ENCODE measurements at places on chromosomes 12 and 14.

DNA sequence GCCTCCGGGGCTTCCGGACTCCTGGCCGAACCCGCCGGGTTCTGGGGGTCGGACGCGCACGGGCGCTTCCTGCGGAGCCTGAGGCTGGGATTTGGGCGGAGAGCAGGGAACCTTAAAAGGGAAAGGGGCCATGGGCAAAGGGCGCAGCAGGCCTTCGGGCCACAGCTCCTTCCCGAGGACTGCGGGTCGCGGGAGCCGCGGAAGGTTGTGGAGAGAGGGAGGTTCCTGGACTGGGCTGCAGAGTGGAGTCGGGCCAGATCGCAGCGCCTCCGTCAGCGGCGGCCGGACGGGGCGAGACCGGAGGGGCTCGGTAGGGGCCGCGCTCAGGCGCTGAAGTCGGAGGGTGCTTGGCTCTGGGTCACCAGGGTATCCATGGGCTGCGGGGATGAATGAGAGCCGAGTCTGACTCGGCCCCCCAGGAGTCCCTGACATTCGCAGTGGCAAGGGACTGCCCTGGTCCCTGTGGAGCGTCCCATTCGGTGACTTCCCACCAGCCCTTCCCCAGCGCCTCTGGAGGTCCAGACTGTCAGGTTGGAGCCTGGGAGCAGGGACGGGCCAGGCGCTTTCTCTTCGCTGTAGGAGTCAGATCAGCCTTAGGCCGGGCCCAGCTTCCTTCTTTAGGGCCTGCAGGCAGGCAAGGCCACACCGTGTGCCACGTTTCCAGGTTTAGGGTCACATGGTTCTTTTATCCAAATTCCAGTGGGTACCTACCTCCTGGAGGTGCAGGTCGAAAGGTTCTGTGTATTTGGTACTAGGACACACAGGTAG is 938 bp upstream of the SLC25A29 start:
- peak; percentile 57 for DNase-seq

DNA sequence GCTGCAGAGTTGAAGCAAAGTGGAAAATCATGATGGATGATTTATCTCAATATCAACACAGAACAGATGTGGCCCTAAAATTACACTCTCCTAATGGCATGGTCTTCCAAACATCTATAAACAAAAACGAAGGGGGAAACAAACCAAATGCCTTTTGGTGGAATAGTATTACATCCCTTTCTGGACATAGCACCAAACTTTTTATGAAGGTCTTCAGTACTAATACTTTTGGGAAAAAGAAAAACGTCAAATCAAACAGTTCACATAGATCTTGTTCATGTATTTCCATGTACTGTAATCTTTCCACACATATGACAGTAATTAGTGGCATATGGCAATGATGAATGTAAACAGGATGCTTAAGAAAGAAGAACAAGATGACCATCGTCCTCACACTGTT is 22.9 kb upstream of the ANAPC7 start:
- DNase-seq = no peak

GRCh38 chr12:39620659-39621658 is 1.4 kb upstream of the ABCD2 start:
- no peak for DNase-seq

GRCh38 chr14:32932914-32933628 is 5.6 kb upstream of the NPAS3 start:
- DNase-seq = no peak

DNA sequence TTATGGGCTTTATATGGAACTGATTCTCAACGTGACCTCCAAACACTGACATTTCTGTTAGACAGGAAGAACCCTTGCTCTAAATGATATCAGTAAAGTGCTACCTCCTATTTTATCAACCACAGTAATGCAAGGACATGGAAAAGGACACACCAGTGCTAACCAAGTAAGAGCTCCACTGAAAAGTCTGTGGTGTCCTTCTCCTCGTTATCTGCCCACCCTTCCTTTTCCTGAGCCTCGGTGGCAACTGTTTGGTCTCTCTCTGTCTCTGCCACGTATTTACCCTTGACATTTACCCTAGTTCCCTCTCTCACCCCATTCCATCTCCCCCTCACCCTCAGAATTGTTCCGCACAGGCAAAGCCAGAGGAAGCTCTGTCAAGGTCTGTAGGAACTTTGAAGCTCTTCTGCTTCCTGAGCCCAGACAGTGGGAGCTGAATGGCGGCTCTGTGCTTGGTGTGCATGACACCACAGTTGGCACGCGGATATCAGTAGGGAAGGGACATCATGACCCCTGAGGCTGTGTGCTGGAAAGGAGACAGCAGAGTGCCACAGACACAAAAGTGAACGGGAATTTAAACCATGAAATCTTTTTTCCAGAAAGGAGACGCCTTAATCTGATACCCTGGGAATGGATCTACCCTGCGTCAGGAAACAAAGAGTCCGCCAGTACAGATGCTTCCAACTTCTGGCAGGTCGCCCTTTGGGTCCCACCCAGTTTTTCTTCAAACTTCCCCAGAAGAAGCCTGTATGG is 50.8 kb downstream of the NTN4 start:
- DNase-seq = no peak

GRCh38 chr12:98852181-98852580 is 207.1 kb downstream of the APAF1 start:
- no peak for DNase-seq

GRCh38 chr12:16515666-16516065 is 90.3 kb downstream of the LMO3 start:
- no peak for DNase-seq

DNA sequence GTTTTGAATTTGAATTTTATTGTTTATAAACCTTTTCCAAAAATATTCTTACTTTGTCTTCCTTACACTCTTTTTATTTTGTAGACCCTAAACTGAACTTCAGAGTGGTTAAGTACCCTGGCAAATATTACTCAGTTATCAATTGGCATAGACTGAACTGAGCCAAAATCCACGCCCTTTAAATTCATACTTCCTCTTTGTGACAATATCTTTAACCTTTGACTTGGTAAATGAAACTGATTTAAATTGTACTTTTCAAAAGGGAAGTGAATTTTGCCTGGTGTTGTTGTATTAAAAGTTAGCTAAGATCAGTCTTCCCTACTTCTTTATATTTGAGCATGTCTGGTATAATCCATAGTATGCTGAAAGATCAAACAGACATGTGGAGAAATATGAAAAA is 184.3 kb upstream of the USP15 start:
- DNase-seq = no peak

DNA sequence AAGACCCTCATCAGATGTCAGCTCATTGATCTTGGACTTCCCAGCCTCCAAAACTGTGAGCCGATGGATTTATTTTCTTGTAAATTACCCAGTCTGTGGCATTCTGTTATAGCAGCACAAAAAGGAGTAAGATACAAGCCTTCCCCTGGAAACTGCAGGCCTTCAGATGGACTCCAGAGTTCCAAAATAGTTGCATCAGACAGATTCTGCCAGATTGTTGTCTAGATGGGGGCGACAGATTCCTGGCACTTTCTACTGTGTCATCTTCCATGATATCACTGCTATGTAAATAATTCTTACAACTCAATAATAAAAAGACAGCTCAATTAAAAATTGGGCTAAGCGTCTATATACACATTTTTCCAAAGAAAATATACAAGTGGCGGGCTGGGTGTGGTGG is 17.2 kb upstream of the MARK3 start:
- DNase-seq = no peak

DNA sequence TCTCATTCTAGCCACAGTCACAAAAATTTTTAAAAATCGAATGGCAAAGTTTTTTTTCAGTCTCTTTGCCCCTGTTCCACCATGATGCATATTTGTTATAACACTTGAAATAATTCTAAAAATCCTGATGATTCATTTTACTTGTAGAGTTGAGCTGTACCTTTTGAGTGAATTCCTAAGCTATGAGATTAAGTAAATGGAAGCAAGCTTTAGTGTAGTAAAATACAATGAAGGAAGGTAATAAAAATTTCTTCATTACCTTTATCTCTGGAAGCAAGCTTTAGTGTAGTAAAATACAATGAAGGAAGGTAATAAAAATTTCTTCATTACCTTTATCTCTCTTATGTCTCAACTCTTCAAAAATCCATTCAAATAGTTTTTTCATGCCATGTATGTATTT is 46.1 kb downstream of the TMTC3 start:
- DNase-seq = no peak

DNA sequence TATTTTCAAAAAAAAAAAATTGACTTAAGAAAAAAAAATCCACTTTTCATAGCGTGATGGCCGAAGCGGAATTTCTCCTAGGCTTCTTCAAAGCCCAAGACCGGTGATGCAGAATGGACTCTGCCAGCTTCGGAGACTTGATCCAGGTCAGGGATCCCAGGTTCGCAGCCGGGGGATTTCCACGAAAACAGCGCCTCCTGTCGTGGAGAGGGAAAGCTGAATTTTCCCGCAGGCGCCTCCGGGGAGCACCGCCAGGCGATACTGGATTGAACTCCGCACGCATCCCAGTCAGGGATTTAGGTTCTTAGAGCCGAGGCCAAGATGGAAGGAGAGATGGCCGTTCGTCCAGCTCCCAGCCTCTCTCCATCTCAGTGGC is 2.1 kb downstream of the TTC6 start:
- DNase-seq = no peak

DNA sequence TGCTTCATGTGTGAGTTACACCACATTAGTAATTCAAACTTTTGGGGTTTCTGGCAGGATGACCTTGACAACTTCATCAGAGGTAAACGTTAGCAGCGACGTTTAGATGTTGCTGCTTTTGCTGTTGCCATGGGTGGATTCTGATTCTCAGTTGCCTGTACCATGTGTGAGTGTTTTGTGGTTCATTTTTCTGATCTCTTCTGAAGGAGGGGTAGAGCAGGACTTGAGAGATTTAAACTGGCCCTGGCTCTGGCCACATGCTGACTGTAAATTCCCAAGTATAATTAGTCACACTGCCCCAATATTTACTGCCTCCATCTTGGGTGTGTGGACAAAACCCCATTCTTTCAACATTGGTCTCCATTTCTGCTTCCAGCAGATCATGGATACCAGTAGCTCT is 110.4 kb downstream of the ETV6 start:
- no peak for DNase-seq

DNA sequence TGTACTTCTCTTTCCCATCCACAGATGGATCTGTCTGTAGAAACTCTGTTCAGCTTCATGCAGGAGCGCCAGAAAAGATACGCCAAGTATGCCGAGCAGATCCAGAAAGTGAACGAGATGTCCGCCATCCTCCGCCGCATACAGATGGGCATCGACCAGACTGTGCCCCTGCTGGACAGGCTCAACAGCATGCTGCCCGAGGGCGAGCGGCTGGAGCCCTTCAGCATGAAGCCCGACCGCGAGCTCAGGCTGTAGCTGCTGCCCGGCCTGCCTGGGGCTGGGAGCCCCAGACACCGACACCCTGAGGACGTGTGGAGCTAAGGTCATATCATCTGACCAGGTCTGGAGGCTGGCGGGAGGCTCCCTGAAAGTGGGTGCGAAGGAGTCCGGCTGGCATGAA is 97.1 kb downstream of the DUSP16 start:
- no peak for DNase-seq

DNA sequence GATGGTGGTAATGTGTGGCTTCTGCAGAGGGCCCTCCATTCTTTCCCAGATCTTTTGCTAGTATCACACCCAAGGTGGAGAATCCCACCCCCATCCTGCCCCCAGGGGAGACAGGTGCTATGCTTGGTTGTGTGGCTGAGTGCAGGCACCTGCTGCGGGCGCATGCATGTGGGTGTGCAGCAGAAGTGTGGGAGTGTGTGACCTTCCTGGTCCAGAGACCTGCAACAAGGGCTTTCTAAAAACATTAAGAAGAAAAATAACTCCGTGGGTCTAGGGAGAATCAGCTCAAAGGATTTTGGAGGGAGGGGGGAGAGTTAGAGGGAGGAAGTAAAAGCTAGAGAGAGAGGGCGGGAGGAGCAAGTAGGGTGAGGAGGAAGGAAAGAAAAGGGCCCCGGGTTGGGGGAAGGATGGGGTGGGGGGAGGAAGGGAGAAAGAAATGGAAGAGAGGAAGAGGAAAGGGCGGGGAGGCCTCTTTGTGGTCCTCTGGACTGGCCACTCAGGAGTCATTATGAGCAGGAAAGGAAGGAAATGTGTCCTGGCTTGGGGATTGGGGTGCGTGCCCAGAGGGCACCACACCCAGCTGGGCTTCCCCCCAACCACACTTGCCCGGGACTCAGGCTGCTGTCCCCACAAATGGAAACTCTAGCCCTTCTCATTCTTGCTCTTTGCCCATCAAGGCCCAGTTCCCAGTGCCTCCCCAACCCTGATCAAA is 3.1 kb upstream of the FIGNL2 start:
- DNase-seq = no peak

DNA sequence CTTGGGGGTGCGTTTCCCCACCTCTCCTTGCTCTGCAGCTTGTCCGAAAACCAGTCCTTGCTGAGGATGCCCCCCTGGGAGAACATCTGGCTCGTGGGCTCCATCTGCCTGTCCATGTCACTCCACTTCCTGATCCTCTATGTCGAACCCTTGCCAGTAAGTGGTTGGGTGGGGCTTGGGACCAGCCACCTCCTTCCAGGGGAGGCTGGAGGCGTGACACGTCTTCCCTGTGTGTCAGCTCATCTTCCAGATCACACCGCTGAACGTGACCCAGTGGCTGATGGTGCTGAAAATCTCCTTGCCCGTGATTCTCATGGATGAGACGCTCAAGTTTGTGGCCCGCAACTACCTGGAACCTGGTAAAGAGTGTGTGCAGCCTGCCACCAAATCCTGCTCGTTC is 57.5 kb downstream of the ANAPC7 start:
- DNase-seq = no peak

GRCh38 chr14:32560209-32560857 is 231.2 kb downstream of the AKAP6 start:
- DNase-seq = peak; percentile 57

GRCh38 chr12:27772328-27773049 is 7.5 kb upstream of the KLHL42 start:
- DNase-seq = no peak

- DNase-seq = no peak
Observed at GRCh38 chr14:44741431-44741830, 220.3 kb downstream of the KLHL28 start.

DNA sequence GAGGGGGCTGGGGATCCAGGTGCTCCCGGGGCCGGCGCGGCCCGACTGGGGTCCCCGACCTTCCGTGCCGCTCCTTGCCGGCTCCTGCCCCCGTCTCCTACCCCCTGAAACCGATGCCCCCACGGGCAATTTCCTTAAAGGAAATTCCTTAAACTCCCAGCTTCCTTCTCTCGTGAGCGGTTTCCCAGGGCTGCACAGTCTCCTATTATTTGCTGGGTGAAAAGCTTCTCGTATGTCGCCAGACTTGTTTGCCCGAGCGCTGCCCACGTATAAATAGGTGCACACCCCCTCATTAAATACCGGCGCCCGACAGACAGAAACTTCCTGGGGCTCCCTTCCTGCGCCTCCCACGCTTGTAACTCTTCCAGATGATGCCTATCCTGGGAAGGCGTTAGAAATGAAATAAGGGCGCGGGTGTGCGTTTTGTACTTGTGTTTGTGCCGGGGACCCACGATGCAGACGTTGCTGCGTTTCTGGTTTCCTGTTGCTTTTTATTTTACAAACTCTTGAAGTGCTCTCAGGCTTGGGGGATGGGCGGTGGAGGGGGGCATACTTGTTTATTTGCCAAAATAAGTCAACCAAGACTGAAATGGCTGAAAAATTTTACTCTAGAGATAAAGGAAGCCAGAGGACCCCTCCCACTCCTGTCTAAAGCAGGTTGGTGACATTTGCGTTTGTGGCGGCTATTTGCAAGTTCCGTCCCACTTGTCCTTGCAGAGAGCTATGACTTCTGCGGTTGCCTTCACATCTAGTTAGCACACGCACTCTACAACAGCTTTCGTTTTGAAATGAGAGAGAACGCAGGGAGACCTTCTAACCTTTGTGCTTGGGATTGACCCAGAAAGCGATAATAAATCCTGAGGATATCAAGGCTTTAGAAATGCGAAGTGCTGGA is 1.0 kb downstream of the HIP1R start:
- no peak for DNase-seq

- DNase-seq = no peak
Observed at GRCh38 chr12:34286934-34287333, 264.6 kb downstream of the ALG10 start.

Measured in ureter (tissue), 1 donor.